NCI-H524 (cell line): ENCODE measurements at places on chromosomes 1 and 21.
A peak's percentile ranks its signal among the peaks of the same experiment; 100 is the strongest.

DNA sequence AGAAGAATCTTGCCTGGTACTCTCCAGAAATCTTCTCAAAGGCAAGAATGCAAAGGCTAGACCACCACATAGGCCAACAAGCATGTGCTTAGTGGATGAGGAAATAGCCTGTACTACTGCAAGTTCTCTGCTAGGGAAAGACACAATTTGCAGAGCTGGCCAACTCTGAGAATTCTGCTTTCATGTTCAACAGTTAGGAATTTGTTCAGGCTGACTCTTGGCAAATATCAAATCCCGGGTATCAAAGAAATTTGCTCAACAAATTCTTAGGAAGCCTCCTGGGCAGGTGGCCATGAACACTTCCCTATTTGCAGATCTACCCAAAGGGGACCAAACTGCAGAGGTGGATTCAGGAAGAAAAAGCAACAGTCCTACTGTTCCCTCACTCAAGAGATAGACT is 15.0 kb upstream of the H3-3A start:
- no peak for DNase-seq

DNA sequence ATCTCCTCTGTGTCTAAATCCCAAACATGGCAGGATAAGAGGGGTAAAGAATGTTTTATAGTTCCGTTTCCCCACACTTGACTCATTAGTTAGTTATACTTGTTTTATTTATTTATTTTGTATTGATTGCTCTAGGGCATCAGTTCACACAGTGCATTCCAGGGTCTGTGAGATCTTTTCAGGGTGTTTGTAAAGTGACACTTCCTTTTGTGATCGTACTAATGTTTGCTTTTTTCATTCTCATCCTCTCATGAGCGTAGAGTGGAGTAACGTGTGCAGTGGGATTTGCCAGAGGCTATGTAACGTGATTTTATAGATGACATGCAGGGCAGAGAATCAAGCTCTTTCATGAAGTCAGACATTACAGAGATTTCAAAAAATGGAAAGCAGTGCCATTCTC is 103.2 kb downstream of the SCCPDH start:
- DNase-seq: no peak

DNA sequence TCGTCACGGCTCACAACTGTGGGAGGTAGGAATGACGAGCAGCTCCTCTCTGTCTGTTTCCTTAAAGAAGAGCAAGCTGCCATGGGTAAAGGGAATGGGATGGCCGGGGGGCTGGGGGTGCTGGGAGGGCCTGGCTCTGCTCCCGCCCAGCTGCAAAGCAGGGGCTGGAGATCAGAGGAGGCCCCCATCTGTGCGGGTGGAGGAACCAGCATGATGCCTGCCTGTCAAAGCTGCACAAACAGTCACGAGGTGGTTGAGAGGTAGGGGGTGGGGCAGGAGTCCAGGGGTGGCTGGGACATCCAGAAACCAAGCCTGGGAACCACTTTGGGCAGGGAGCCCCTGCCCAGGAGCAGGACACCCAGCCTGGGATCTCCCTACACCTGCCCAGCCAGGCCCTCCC is 12.6 kb downstream of the SLC41A1 start:
- no peak for DNase-seq

GRCh38 chr1:160997323-160998038 is 23.5 kb downstream of the F11R start:
- peak; percentile 43 for DNase-seq

DNA sequence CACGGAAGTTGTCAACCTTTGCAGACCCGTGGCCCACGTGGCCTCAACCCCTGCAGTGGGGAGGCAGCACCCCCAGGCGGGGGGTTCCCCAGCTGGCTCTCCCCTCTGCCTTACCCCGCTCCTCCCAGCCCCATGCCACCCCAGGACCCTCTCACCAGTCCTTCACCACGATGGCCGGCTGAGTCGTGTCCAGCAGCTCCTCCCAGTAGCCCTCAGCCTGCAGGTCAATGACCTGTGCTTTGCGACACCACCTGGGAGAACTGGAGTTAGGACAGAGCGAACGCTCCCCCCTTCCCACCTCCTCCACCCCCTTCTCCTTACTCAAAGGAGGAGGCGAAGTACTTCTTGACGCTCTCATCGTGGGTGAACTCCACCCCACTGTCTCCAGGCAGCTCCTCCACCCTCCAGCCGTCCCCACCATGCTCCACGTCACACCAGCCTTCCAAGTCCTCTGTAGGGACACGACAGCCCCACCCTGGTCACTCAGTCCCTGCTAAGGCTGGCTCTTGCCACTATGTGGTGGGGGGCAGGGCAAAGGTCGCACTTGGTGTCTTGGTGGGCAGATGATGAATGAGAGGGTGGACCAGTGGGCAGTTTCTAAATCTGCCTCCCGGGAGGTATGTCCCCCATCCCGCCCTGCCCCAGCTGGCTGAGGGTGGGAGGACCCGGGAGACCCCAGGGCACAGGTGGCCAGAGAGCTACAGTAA is 4.5 kb downstream of the FBXO2 start:
- DNase-seq: no peak

- DNase-seq: no peak
Measured at GRCh38 chr1:21118167-21118566, 58.5 kb downstream of the EIF4G3 start.

DNA sequence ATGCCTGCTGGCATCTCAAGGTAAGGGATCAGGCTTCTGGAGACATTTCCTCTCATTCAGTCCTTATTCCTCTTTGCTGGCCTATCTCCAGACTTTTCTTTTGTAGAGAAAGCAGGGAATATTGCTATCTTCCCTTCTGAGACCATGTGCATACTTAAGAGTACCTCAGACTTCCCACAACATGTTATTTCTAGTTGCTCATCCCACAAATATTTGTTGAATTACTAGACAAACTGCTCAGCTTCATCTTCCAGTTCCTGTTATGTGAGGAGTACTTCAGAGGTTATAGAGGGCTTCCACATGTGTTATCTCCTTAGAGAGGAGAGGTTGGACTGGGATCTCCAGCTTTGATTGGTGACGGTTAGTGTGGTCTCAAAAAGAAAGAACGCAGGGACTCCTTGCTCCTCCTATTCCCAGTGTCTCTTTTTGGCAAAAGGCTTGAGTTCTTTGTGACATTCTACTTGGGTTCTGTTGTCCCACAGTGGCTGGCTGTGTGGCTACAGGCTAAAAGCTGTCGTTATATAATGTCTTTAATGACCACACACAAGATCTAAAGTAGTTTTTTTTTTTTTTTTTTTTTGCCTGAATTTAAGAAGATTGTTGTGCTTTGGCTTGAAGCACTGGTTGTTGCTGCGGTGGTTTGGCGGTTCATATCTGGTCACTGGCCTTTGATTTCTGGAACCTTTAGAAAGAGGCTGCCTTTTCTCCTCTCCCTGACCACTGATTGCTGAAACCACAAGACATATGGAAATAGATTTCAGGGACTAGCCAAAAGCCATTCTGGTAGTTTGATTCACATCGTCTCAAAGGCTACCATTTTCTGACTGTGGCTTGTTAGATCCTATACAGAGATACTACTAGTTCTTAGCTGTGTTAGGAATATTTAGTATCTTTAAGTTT is 78.7 kb downstream of the FGGY start:
- DNase-seq: no peak

GRCh38 chr1:217029281-217030157 is 306.3 kb upstream of the ESRRG start:
- DNase-seq: no peak

DNA sequence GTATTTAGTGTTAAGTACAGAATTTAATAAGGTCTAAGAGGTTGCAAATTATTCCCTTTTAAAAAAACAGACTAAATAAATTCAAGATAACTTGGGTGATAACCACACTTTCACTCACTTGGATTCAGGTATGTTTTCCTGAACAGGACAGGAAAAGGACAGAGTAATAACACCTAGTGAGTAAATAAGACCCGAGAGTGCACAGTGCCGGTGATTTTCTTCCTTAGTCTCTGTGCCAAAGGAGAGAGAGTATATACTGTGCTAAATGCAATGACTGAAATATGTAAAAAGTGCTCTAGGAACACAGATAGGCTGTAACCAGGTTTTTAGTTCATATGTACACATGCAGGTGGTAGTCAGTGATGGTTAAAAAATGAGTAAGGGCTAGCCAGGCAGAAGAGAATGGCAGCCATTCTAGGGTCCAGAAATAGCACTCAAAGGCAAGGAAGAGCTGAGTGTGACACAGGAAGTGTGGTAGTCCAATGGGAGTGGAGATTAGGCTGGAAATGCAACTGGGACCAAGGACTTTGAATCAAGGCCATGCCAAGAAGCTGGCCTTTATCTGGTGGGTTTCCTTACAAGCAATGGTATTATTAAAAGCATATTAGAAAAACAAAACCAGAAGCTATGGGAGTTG is 58.1 kb downstream of the NRIP1 start:
- DNase-seq: no peak

DNA sequence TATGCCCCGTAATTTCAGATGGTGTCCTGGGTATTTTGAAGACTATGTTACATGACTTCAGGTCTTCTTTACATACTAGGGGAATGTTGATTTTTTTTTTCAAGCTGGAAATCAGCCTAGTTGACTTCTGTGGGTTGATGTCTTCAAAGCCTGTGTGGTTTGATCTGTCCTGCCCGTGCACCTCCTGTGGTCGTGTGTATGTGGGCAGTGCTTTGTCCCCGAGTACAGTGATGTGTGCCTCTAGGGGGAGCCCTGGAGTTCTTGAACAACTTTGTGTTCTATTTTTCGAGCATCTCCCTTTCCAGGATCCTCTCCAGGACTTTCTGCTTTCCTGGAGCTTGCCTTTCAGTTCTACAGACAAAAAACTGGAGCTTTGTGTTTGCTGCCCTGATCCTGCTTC is 28.9 kb downstream of the OBSCN start:
- DNase-seq: peak; percentile 23

- DNase-seq: no peak
Measured at GRCh38 chr1:91889717-91890459, 3.9 kb upstream of the TGFBR3 start.

- no peak for DNase-seq
Measured at GRCh38 chr1:168408539-168408865, 127.8 kb downstream of the TBX19 start.

GRCh38 chr1:103365860-103366569 is 159.5 kb upstream of the RNPC3 start:
- no peak for DNase-seq

DNA sequence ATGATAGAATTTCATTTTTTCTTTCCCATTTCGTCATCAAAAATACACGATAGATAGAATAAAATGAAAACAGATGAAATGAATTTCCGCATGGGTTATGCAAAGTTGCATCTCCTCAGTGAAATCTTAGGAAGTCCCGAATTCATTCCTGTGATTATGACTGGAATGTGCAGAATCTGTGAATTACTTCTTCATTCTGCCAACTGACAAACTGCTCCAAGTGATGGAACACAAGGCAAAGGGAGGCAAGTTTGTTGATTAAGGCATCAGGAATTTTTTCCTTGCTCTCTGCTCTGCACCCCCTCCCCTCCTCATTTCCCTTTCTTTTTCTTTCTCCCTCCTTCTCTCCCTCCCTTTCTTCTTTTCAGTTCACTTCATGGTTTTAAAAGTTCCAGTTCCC is 37.0 kb upstream of the ADGRL4 start:
- DNase-seq: no peak

DNA sequence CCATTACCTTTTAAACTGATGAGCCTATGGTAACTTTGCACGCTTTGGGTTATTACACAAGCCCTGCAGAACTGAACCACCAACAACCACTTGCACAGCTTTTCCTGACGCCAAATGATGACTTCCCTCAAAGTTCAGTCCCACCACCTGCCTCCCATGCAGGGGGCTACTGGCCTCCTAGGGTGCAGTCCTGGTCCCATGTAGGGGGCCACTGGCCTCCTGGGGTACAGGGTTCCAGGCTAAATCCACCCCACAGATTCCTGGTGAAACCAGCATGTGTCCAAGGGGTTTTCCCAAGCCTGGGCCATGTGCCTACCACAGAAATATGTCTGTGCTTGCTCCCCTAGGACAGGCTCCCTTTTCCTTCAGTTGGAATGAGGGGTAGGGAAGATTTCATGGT is 73.4 kb upstream of the ZNF678 start:
- DNase-seq: no peak

- no peak for DNase-seq
Measured at GRCh38 chr1:15835205-15835740, 12.2 kb upstream of the SPEN start.

DNA sequence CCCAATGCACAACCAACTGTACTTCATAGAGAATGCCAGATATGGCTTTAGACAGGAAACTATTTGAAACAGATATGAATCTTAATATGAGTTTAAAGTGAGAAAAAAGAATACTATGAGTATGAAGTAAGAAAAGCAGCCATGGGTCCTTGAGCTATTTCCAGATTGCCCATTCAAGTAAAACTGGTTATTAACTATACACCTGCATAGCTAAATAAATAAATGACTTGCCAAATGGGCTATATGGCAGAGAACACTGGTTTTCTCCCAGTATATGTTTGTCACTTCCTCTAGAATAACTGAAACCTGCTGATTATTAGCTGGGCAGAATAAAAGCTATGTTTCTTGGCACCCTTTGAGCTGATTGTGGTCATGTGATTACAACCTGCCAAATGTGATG is 17.0 kb upstream of the CD1C start:
- no peak for DNase-seq

- DNase-seq: peak; percentile 42
Measured at GRCh38 chr1:226541231-226541630, 7.3 kb upstream of the STUM start.

- DNase-seq: no peak
Measured at GRCh38 chr1:95035536-95035935, 37.2 kb downstream of the ALG14 start.

- DNase-seq: no peak
Measured at GRCh38 chr1:197469620-197470210, 201.7 kb downstream of the CRB1 start.

- no peak for DNase-seq
Measured at GRCh38 chr1:160797271-160797709, 1.3 kb downstream of the LY9 start.

DNA sequence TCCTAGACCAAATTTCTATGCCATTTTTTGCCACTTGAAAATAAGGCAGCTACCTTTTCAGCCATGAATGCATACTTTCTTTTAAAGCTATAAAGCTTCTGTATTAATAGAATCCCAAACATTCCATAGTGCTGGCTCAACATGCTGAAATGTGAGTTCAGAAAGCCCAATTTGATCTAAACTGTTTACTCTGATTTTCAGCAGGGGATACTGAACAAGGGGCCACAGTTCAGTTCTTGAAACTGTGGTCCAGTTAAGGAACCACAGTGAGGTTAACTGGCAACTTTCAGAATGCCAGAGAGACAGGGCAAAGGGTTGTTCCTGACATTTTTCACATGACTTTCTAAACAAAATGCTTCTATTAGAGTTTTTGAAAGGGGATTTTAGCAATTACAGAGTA is 85.7 kb upstream of the COL11A1 start:
- no peak for DNase-seq

GRCh38 chr1:235075048-235075776 is 53.4 kb downstream of the TOMM20 start:
- no peak for DNase-seq

- no peak for DNase-seq
Measured at GRCh38 chr1:19035377-19036040, 79.0 kb upstream of the IFFO2 start.

GRCh38 chr1:190129366-190129765 is 348.3 kb downstream of the BRINP3 start:
- no peak for DNase-seq

DNA sequence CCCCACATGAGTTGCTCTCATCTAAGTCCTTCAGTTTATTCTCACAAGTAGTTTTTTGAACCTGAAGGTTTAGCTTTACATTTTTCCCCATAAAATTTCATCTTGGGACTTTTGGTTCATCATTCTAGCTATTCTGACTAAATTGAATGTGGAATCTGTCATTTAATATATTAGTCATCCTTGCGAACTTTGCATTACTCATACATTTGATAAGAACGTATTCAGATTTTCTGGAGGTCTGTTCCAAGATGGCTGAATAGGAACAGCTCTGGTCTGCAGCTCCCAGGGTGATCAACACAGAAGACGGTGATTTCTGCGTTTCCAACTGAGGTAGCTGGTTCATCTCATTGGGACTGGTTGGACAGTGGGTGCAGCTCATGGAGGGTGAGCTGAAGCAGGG is 59.8 kb upstream of the CSF1 start:
- no peak for DNase-seq
